ENCODE measurements at places on chromosomes 4 and X. TPM values are rescaled to one million over a fixed set of nuclear protein-coding genes. Genes with fewer than 3 reads are reported as not detected.
A peak's percentile ranks its signal among the peaks of the same experiment; 100 is the strongest.

DNA sequence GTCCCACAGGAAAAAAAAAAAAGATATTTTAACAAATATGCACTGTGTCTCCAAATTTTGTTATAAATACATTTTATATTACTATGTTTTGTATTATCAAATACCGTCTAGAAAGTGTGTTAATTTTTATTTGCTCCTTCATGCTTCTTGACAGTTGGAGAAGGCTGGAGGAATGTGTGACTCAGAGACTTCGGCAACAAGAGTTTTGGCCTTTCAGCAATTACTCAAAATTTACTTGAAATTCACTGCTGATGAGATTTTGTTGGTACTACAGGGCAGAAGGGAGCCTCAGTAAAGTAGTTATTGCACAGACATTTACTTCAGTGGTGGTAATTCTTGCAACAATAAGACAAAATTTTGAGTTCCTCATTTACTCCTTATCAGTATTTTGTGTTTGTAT lies 2164.0 kb downstream of the PCDH7 start:
- no peak for DNase-seq

GRCh38 chrX:9875801-9876200 lies 89.6 kb downstream of the SHROOM2 start:
- no peak for DNase-seq

- DNase-seq, result peak; percentile 6
Measured at GRCh38 chrX:21658152-21658737, at the start of gene KLHL34. Gene KLHL34, minus strand, starts transcription at chrX:21658330. Its CDS starts 542 bp downstream, at chrX:21657788.

The SPATA4 gene
- not detected for total RNA-seq

GRCh38 chrX:12011075-12011474 lies 127.2 kb upstream of the FRMPD4 start:
- no peak for DNase-seq

- DNase-seq, result no peak
Measured at GRCh38 chrX:22424122-22424915, 151.6 kb downstream of the CBLL2 start.

DNA sequence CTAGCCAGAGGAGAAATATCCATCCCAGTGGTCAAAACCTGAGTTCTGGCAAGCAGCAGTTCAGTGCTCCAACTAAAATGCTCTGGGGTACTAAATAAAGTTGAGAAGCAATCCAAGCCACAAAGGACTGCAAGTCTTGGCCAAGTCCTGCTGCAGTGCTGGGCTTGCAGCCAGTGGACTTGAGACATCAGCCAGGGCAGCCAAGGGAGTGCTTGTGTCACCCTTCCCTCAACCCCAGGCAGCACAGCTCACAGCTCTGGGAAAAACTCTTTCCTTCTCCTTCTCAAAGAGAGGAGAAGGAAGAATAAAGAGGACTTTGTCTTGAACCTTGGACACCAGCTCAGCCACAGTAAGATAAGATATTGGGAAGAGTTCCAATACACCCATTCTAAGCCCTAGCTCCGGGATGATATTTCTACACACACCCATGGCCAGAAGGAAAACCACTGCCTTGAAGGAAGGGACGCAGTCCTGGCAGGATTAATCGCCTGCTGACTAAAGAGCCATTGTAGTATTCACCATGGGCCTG lies 99.8 kb downstream of the PTCHD1 start:
- DNase-seq, result peak; percentile 82

DNA sequence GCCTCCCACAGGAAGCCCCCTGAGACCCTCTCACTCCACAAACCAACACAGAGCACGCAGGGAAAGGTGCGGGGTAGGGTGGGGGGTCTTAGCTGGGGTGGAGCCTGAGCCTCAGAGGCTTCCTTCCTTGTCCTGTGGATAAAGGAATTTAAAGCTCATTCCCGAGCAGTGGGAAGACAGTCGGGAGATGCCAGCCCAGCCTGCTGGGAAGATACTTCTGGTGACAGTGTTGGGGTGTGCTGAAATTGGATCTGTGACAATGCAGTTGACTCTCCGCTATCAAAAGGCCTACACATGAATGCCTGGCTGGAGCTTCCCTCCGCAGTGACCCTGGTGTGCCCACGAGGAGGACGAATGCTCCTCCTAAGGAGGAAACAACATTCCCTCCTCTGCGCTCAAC lies 45.5 kb downstream of the JAKMIP1 start:
- no peak for DNase-seq

The CITED1 gene
- total RNA-seq, result 1.5 TPM

DNA sequence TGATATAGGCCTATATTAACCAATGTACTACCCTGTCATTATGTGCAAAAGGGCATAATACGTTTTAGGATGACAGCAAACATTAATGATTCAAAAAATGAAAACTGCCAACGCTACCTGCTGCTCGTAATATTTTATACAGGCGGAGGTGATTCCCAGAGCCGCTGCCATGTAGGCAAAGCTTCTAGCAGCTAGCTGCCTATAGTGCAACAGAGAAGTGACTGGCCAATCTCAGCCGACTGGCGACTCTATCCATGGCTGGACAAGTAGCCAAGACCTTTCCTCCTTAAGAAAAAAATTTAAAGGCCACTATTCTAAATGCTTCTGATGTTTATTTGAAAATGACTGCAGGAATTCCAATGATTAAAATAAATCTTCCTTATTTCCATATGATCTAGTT lies 1.9 kb downstream of the PPARGC1A start:
- DNase-seq, result peak; percentile 24

GRCh38 chrX:153411255-153411987 lies at the start of gene ZFP92:
Gene ZFP92, plus strand, starts transcription at chrX:153411472. Its CDS starts 6,851 bp downstream, at chrX:153418323.
- no peak for DNase-seq

DNA sequence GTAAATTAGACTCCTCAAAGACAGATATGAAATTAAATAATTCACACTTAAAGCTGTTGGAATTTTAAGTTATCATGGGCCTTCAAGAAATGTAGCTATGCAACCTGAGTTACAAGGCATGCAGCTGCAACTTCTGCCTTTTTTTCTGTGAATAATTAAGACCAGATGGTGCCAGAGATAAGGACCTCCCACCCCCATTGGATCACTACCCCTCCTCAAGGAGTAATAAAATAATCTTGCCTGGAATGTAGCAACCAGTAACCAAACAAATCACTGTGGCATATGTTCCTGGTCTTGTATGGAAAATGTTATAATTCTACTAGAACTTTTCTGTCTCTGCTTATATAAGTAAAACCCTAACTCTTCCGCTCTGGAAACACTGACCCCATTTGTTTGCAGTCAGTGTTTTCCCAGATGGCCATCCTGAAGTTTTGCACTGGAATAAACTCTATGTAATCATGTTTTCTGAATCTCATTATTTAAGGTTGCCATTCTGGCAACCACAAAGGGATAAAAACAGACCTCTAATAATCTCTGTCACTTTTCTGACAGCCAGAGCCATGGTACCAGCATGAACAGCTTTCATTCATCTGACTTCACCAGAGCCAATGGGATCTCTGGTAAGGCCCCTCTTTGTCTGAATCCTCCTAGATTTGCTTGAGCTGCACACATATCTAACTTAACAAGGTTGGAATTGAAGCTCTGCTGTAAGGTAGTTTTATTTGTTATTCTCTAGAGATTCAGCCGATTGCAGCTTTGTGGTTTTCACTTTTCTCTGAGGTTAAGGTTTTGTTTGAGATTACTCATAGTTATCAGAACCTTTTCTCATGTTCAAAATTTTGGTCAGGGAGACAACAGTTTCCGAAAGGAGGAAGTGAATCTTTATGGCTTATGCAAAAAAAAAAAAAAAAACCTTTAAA lies 274.6 kb downstream of the NAF1 start:
- DNase-seq, result no peak

- no peak for DNase-seq
Measured at GRCh38 chr4:101142259-101142658, 205.1 kb downstream of the PPP3CA start.

DNA sequence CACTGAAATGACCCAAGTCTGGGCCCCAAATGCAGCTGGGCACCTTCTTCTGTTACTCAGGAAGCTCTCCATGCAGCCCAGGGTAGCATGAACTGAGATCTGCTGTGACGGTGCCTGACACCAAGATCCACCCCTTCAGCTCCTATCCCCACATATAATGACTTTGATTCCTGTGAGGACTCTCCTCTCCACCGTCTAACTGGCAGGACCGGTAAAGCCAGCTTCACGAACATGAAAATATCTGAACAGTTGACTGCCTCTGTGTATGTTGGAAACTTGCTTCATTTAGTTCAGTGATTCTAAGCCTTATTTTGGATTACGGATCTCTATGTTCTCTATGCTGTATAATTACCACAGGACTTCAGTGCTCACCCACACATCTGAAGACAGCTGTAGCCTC lies 115.5 kb upstream of the TMEM150C start:
- peak; percentile 11 for DNase-seq

GRCh38 chr4:38615847-38616246 lies 48.2 kb upstream of the KLF3 start:
- DNase-seq, result no peak

DNA sequence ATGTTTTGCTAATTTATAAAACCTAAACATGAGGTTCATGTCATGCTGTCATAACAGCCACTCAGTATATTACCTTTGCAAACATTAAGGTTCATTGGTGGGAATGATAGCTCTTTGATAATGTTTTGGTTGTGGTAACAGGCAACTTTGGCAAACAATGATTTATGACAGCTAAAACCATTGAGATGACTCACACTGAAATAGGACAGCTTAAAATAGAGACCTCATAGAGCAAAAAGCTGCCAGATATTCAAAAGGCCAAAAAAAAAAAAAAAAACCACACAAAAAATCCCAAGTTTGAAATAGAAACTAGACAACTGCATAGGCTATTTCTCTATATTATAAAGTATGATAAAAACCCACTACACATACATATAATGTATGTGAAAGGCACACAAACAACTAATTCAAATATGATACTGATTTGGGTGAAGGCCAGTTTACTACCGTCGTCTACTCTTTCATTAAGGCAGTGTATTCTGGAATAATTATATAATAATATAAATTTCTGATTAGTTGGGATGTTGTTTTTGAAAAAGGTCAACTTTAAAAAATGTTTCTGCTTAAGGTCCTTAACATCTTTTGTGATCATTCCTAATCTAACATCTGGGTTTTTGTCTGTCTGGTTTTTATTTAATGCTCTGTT lies 646.0 kb upstream of the PITX2 start:
- DNase-seq, result peak; percentile 77

The ODAM gene
- not detected for total RNA-seq

GRCh38 chr4:38062088-38062775 lies 102.0 kb downstream of the PTTG2 start:
- DNase-seq, result peak; percentile 87

The DGKK gene
- total RNA-seq, result not detected

The CTAG1A gene
- total RNA-seq, result not detected

DNA sequence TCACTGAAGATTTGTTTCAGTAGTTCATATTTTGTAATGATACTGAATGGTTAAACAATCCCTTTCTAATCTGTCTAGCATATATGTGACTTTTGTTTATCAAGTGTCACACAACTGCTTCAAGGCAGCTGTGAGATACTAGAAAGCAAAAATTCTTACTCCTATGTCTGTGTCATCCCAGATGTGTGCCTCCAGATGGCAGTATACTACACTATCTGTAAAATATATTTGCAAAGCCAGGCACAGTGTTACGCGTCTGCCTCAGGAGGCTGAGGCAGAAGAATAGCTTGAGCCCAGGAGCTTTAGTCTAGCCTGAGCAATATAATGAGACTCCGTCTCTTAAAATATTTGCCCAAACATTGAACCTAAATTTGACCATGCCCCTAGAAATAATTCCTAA lies 4.0 kb downstream of the NUDT10 start:
- DNase-seq, result peak; percentile 2

The PNMA5 gene
- total RNA-seq, result not detected

The IL2RG gene
- 3.4 TPM for total RNA-seq

The MTMR8 gene
- not detected for total RNA-seq

The P2RY10 gene
- not detected for total RNA-seq

- peak; percentile 41 for DNase-seq
Measured at GRCh38 chrX:16559206-16559619, 90.7 kb upstream of the S100G start.

The SLC6A8 gene
- total RNA-seq, result 39.8 TPM

- DNase-seq, result no peak
Measured at GRCh38 chr4:12968345-12968744, 515.8 kb downstream of the RAB28 start.

The GAGE12J gene
- not detected for total RNA-seq

GRCh38 chrX:10750581-10750980 lies 130.2 kb upstream of the MID1 start:
- no peak for DNase-seq

DNA sequence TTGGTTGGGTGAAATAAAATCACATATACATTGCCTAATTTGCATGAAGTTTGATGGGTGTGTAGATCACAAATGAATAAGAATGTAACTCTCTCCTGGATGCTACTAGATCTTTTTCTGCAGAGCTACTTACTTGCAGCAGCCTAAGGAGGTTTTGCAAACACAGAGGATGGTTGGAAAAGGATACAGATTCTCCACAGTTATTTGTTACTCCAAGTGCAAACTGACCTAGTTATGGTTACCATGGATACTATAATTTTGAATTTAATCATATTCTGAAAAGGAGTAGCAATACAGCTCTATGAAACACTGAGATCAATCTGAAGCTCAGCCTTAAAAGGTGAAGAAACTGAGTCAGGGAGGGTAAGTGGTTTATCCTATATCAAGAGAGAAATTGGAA lies 9.1 kb upstream of the ARHGEF38 start:
- no peak for DNase-seq

The ASB5 gene
- 1,422 TPM for total RNA-seq

- DNase-seq, result peak; percentile 14
Measured at GRCh38 chr4:117417856-117418255, 332.5 kb upstream of the TRAM1L1 start.

The GLOD5 gene
- total RNA-seq, result not detected

DNA sequence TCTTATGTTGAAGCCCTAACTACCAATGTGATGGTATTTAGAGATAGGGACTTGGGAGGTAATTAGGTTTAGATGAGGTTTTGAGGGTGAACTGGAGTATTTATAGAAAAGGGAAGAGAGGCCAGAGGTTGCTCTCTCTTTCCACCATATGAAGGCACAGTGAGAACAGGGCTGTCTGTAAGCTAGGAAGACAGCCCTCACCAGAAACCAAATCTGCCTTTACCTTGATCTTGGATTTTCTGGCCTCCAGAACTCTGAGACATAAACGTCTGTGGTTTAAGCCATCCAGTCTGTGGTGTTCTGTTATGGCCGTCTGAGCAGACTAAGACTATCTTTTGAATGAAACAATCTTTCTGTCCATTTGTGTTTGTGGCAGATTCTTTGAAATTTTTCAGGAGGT lies 223.7 kb downstream of the PDHA2 start:
- DNase-seq, result no peak

DNA sequence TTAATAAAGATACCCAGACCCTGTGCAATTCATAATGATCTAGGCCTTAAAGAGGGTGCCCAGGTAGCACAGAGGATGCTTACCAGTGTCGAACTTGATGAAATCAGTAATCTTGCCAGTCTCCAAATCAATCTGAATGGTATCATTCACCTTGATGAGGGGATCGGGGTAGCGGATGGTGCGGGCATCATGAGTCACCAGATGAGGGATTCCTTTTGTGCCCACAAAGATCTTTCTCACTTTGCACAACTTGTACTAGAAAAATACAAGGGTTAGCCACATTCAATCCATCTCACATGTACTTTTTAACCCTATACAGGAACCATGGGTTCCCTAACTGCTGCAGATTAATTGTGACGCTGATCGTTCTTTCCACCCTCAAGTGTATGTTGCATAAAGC lies 3.3 kb downstream of the RPS4X start:
- DNase-seq, result no peak

GRCh38 chr4:98508829-98509598 lies 149.4 kb downstream of the TSPAN5 start:
- no peak for DNase-seq

Data from myocyte (in vitro differentiated cells).